ENCODE measurements at places on chromosomes 3 and 15.

DNA sequence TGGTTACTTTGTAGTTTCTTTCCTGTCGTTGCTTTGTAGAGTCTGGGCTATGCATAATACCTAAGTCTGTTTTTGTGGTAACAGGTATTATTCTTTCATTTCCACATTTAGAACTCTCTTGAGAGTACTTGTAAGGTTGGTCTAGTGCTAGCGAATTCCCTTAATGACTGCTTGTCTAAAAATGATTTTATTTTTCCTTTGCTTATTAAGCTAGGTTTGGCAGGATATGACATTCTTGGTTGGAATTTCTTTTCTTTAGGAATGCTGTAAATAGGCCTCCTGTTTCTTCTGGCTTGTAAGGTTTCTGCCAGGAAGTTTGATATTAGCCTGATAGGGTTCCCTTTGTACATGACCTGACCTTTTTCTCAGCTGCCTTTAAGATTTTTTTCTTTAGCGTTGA, 70.1 kb upstream of the SGO1 start:
- DNase-seq, result no peak

GRCh38 chr15:94411285-94411684, 179.9 kb downstream of the MCTP2 start:
- no peak for DNase-seq

DNA sequence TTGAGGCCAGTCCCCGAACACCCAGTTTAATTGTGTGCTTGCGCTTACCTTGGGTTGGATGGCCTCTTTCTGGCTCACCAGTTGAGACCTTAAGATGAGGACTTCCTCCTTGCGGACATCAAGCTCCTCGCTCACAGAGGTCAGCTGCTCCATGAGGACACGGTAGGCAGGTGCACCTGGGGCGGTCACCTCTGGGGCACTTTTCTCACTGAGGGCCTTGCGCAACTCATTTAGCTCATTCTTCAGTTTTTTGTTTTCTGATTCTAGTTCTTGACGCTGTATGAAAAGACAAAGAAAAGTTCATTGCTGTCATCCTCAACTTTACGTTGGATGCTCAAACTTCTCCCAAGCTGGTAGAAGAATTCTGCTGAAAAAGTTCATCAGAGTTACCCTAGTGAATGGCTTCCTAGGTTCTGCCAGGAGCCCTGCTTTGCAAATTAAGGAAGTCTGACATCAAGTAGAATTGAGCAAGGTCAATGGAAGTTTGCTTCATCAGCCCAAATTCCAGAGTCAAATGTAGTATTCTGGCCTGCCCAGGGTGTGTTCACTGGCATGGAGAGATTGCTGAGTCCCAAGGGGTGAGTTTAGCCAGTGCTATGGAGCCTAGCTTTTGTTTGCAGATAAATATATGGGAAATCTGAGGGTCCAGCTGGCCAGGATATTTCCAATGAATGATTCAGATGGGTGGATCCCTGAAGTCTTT, 55.8 kb upstream of the MYO5C start:
- no peak for DNase-seq

DNA sequence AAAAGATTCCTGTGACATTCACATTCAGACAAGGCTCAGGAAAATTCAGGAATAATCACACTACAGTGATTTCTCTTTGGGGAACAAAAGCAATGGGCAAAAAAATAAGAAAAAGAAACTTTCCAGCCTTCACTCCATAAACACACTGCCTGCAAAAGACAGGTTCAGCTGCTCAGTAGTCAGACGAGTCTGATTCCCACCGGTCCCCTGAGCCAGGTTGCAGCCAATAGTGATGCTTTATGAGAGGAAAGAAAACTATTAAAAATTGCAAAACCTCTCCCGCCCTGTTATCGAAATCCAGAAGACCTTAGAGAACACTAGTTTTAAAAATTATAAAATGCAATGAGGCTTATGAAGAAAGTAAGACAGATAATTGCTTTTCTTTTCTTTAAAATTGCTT, 8.5 kb downstream of the PLCH1 start:
- DNase-seq, result no peak

- DNase-seq, result no peak
Observed at GRCh38 chr3:81003817-81004216, 757.6 kb downstream of the GBE1 start.

DNA sequence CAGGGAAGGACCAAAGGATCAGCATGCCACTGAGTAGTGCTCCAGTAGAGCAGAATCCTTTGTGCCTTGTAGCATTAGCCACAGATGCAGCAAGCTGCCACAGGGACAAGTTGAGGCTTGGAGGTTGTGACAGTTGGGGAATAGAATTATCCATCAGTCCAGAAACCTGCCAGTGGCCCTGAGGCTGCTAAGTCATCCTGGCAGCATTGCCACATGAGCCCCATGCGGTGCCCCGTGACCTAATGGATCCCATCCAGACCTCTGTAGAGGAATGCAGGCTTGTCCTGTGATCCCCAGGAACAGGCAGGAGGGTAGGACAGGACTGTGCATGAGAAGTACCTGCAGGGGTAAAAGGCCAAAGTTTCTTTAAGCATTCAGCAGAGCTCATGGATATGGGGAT, 51.7 kb downstream of the BOC start:
- DNase-seq, result no peak

DNA sequence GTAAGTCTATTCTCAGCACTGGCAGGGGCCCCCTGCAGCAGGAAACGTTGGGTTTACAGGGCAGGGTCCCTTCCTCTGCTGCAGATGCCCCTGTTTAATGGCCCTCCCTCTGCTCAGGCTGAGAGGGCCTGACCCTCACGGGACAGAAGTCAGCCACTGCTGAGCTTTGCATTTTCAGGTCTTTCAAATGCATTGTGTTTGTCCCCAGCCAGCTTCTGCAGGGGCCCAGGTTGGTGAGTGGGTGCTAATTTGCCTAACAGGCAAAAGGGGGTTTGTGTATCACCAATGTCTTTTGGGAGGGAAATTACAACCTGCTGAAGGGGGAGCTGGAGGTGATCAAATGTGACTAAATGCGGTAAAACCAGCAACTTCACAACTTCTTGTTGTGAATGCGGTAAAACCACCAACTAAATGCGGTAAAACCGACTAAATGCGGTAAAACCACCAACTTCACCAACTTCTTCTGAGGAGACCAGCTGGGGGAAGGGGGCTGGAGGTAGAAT, 44.8 kb upstream of the UBE2E1 start:
- DNase-seq, result peak; percentile 5

- DNase-seq, result no peak
Observed at GRCh38 chr3:135930255-135930654, 35.3 kb upstream of the PPP2R3A start.

- DNase-seq, result no peak
Observed at GRCh38 chr3:170476291-170476690, 57.6 kb downstream of the CLDN11 start.

DNA sequence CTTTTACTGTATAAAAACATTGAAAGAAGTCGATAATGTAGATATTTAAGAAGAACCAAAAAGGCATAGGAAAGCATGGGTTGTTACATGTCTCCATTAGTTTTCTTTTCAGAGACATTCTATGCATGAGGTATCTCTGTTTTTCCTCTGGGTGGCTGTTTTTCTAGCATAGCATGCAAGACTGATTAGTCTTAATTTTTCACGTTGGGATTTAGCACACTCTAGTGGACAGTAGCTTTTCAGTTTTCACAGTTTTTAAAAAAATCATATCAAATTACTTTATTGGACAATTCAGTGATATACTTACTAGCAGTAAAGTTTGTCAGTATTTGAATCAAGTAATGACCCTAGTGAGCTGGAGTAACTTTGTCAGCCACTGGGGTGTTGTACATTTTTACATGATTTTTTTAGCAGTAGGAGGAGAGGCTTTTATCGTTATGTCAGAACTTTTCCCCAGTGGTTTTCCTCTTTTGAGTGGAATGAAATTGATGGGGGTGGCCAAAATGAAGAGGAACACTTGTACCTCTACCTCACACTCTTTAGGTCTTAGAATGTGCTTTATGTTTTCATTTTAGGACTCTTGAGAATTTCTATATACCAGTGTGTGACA, 57.2 kb downstream of the SEC22A start:
- no peak for DNase-seq

GRCh38 chr15:65641768-65642475, 20.2 kb downstream of the SLC24A1 start:
- no peak for DNase-seq

- DNase-seq, result no peak
Observed at GRCh38 chr15:41949401-41950126, 22.8 kb downstream of the EHD4 start.

- DNase-seq, result no peak
Observed at GRCh38 chr3:47681016-47681415, 100.7 kb downstream of the SMARCC1 start.
